ENCODE measurements at places on chromosomes 1 and 21. TPM values are rescaled to one million over a fixed set of nuclear protein-coding genes. Genes with fewer than 3 reads are reported as not detected.

DNA sequence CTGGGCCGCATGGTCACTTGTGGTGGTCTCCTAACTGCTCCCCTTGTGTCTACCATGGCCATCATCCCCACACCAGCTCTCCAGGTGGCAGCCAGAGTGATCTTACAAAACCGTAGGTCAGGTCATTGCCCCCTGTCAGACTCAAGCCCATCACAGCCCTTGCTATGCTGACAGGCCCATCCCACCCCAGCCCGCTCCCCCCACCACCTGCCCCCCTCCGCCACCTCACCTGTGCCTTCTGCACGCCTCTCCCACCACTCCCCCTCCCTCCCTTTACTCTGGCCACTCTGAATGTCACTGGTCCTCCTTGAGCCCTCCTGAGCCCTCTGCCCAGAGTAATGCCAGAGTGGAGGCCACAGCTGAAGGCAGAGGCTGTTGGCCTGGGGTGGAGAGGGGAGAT is 28.5 kb downstream of the TEX35 start:
- no peak for DNase-seq
- no peaks in the 10 kb centered on the region for H3K36me3 ChIP-seq
- no peak overlapping the region for H3K4me3 ChIP-seq
- H3K27me3 ChIP-seq = no peaks in the 10 kb centered on the region
- H3K4me1 ChIP-seq = peaks cover 4% of the 10 kb centered on the region
- no peak overlapping the region for H3K27ac ChIP-seq

DNA sequence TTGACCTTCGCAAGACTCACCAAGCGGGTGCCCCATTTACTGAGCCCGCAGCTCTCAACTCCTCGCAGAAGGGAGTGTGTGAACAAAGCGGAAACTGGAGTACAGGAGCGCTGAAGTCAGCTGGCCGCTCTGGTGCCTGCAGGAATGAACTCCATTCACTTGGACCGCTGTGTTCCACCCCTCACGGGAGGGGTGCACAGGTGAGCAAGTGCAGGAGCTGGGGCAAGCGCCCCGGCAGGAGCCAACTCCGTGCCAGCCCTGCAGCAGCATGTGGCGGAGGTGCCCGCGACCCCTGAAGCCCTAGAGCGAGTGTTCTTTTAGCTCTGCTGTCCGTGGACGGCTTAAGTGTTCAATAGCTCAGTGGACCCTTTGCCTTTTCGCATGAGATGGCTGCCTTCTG is 471.6 kb upstream of the ADGRL4 start:
- H3K27me3 ChIP-seq = no peaks in the 10 kb centered on the region
- no peak for DNase-seq
- no peak overlapping the region for H3K27ac ChIP-seq
- H3K4me1 ChIP-seq = no peaks in the 10 kb centered on the region

DNA sequence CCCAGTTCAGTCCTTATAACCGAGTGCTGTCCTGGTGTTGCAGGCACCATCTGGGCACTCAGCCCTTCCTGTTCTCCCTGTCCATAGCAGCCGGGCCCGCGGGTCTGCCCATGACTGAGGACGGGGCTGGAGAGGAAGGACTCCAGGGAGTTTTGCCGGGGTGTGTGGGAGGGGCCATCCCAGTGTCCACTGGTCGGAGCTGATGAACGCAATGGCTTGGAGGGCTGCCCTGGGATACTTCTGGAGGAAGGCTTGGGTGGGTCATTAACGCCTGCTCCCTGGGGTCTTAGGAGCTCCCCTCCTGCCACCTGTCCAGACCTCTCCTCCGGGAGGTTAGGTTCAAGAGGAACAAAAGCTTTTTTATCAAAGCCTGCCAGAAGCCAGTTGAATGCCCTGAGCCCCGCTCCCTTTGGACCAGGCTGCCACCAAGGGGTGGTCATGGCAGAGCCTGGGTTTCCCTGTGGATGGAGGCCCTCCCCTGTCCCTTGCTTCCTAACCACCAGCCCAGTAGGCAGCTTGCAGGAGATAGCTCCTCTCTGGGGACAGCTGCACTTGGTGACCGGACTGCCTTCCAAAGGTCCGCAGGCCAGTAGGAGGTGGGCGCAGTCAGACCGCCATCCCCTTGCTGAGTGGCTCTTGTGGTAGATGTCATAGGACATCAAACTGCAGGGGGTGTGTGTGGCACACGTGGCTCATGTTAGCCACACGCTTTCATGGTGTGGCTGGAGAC is 61.3 kb downstream of the TRIM11 start:
- DNase-seq = peak; percentile 5
- no peaks in the 10 kb centered on the region for H3K27me3 ChIP-seq
- H3K27ac ChIP-seq = no peak overlapping the region
- H3K36me3 ChIP-seq = no peaks in the 10 kb centered on the region
- no peaks in the 10 kb centered on the region for H3K4me1 ChIP-seq

DNA sequence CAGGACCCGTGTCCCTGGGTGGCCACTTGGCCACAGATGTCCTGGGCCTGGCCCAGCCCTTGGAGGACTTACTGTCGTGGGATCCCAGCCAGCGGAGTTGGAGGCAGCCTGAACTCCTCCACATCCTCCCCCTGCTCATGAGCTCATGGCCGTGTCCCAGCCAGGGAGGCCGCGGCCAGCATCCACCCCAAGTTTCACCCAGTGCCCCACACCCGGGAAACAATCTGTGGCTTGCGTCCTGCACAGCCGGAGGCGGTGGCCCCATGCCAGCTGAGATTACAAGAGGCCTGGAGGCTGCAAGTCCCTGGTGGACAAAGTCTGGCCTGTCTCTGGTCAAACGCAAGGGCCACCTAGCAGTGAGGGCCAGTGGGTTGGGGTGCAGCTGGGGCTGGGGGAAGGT is 27.5 kb upstream of the TMEM52 start:
- H3K27ac ChIP-seq = no peak overlapping the region
- H3K4me3 ChIP-seq = no peak overlapping the region
- no peak for DNase-seq
- no peaks in the 10 kb centered on the region for H3K4me1 ChIP-seq
- H3K27me3 ChIP-seq = no peaks in the 10 kb centered on the region

The LDLRAD2 gene
- total RNA-seq = 0.35 TPM

The OR2T29 gene
- total RNA-seq = not detected

The ASPM gene
- total RNA-seq = 0.80 TPM

GRCh38 chr1:188611432-188611831 is 1782.7 kb downstream of the PLA2G4A start:
- no peak overlapping the region for H3K4me3 ChIP-seq
- H3K27ac ChIP-seq = no peak overlapping the region
- H3K36me3 ChIP-seq = no peaks in the 10 kb centered on the region

The OR2AK2 gene
- total RNA-seq = not detected

The MSH4 gene
- total RNA-seq = 0.33 TPM

DNA sequence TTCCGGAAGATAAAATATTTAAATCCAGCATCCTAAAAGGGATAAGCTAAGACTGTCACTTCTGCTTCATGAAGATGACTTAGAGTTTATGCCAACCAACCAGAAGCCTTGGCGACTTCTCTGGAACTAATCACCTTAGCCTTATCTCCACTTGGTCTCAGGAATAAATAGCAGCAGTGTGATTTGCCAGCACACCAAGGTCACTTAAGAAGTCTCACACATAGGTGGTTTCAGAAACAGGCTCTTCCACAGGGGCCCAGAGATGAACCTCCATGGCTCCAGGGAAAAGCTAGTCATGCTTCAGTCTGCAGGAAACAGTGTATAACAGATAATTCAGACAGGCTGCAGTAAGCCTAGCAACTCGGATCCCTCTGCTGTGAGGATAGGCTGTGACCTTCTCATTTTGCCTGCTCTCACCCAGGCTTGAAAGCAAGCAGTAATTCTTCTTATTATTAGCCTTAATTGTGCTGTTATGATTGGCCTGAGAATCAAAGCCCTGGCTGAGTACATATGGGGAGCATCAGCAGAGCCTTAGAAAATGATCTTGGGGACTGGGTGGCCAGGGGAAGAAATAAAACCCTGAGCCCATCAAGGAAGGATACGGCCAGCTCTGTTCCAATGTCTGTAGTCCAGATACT is 84.7 kb downstream of the WLS start:
- peaks cover 30% of the 10 kb centered on the region for H3K36me3 ChIP-seq
- H3K27me3 ChIP-seq = no peaks in the 10 kb centered on the region
- no peak overlapping the region for H3K27ac ChIP-seq

GRCh38 chr1:89483010-89483756 is 41.4 kb upstream of the LRRC8B start:
- H3K4me1 ChIP-seq = no peaks in the 10 kb centered on the region
- no peak overlapping the region for H3K27ac ChIP-seq
- H3K27me3 ChIP-seq = no peaks in the 10 kb centered on the region
- DNase-seq = peak; percentile 55
- H3K4me3 ChIP-seq = no peak overlapping the region
- H3K36me3 ChIP-seq = no peaks in the 10 kb centered on the region

The GUCA2A gene
- total RNA-seq = not detected

GRCh38 chr1:25774921-25775771 is 24.8 kb upstream of the SELENON start:
- no peaks in the 10 kb centered on the region for H3K27me3 ChIP-seq
- no peak overlapping the region for H3K4me3 ChIP-seq
- H3K4me1 ChIP-seq = peaks cover 26% of the 10 kb centered on the region
- no peak overlapping the region for H3K27ac ChIP-seq
- H3K36me3 ChIP-seq = no peaks in the 10 kb centered on the region

- no peaks in the 10 kb centered on the region for H3K4me1 ChIP-seq
- H3K27ac ChIP-seq = no peak overlapping the region
- H3K27me3 ChIP-seq = no peaks in the 10 kb centered on the region
- DNase-seq = no peak
These were observed 110.1 kb downstream of the GRIK1 start for GRCh38 chr21:29829564-29830275.

DNA sequence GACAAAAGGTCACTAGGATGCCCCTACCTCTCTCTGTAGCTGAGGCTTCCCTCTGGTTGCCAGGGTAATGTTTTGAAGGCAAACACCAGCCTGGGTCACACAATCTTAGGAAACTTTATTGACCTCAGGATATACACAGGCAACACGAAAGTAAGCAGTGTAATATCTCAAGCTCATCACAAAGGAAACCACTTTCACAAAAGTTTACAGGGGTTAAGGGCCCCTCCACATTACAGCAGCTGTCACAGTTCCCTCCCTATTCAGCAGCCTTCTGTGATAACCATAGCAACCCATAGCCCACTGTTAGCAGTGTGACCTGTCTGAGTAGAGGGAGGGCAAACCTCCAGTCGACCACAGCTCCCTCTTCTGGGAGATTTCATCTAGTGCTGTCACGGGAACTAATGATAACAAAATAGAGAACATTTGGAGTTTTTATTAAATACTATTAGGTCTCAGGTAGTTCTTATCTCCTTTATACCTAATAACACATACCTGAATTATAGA is 149.8 kb downstream of the PTPRC start:
- peak; percentile 13 for DNase-seq
- no peaks in the 10 kb centered on the region for H3K4me1 ChIP-seq
- H3K36me3 ChIP-seq = no peaks in the 10 kb centered on the region
- no peak overlapping the region for H3K4me3 ChIP-seq

DNA sequence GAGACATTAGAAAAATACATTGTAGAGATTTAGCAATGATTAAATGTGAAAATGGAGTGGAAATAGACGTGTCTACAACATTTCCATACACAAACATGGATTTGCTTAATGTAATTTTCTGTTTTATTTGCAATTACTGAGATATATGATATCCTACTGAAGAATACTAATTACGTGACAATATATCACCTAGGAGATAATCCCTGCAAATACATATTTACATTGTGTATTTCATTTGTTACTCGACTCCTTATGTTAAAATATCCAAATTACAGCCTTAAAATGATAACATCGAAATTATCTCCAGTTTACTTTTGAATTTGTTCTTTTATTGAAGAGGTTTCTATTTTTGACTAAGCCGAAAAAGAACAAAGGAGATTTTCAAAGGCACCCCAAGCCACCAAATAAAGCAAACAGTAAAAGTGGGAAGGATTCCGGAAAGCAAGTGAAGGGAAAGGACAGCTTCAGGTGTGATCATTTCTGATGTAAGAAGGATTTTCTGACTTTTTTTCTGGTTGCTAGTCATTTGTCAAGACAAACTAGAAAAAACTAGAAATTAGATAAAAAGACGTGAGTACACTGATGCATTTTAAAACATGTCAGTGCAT is 7.9 kb downstream of the LHX4 start:
- no peak for DNase-seq
- H3K27ac ChIP-seq = no peak overlapping the region
- H3K27me3 ChIP-seq = peaks cover 86% of the 10 kb centered on the region

DNA sequence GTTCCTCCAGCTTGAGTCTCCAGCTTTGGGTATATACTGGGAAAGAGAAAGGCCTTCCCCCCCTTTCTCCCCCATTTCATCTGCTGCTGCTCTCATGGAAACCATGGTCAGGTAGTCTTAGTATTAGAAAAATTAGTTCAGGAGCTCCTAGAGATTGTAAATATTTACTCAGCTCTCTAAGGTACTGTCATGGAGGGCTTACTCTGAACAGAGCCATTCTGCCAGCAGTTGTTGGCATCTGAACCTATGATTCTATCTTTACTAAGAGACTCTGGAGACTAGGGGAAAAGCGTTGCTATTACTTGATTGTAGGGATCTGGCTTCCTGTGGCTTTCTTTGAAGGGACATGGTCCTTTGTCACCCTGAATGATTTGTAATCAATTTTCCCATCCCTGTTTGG is 6.1 kb downstream of the INTS3 start:
- no peak for DNase-seq
- no peaks in the 10 kb centered on the region for H3K27me3 ChIP-seq
- peaks cover 45% of the 10 kb centered on the region for H3K4me1 ChIP-seq
- no peaks in the 10 kb centered on the region for H3K36me3 ChIP-seq
- peak overlapping the region; percentile 83 for H3K27ac ChIP-seq

DNA sequence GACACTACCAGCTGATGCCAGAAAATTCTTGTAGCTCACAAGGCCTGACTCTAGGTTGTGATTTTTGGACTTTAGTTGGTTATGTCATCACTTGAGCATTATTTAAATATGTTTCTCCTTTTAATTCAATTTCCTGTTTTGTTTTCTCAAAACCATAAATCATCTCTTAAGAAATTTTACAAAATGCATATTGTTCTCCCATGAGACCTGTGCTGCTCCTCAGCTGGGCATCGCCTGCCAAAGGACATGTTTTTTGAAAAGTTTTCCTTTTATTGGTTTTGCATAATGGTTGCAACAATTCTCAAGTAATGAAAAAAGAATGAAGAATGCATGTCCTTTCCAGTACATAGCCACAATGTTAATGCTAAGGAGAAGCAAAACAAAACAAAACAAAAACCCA is 204.7 kb upstream of the LYPLAL1 start:
- no peak overlapping the region for H3K27ac ChIP-seq
- no peaks in the 10 kb centered on the region for H3K27me3 ChIP-seq
- no peak overlapping the region for H3K4me3 ChIP-seq

- DNase-seq = peak; percentile 5
- no peaks in the 10 kb centered on the region for H3K36me3 ChIP-seq
- H3K4me1 ChIP-seq = no peaks in the 10 kb centered on the region
- no peak overlapping the region for H3K27ac ChIP-seq
- H3K4me3 ChIP-seq = no peak overlapping the region
These were observed 52.8 kb downstream of the WNT9A start for GRCh38 chr1:227894831-227895451.

- H3K36me3 ChIP-seq = no peaks in the 10 kb centered on the region
- DNase-seq = no peak
- H3K27ac ChIP-seq = no peak overlapping the region
- no peaks in the 10 kb centered on the region for H3K4me1 ChIP-seq
- H3K4me3 ChIP-seq = no peak overlapping the region
These were observed 6.2 kb downstream of the FH start for GRCh38 chr1:241513378-241513777.

Measured in adrenal gland (tissue), 19 donors.